ENCODE measurements at places on chromosomes 6 and 20. TPM values are rescaled to one million over a fixed set of nuclear protein-coding genes. Genes with fewer than 3 reads are reported as not detected.

The PRSS35 gene
- total RNA-seq, result 0.66 TPM

The ME1 gene
- 3.3 TPM for total RNA-seq

The APOM gene
- total RNA-seq, result 4.6 TPM

The MOG gene
- not detected for total RNA-seq

The HAO1 gene
- not detected for total RNA-seq

DNA sequence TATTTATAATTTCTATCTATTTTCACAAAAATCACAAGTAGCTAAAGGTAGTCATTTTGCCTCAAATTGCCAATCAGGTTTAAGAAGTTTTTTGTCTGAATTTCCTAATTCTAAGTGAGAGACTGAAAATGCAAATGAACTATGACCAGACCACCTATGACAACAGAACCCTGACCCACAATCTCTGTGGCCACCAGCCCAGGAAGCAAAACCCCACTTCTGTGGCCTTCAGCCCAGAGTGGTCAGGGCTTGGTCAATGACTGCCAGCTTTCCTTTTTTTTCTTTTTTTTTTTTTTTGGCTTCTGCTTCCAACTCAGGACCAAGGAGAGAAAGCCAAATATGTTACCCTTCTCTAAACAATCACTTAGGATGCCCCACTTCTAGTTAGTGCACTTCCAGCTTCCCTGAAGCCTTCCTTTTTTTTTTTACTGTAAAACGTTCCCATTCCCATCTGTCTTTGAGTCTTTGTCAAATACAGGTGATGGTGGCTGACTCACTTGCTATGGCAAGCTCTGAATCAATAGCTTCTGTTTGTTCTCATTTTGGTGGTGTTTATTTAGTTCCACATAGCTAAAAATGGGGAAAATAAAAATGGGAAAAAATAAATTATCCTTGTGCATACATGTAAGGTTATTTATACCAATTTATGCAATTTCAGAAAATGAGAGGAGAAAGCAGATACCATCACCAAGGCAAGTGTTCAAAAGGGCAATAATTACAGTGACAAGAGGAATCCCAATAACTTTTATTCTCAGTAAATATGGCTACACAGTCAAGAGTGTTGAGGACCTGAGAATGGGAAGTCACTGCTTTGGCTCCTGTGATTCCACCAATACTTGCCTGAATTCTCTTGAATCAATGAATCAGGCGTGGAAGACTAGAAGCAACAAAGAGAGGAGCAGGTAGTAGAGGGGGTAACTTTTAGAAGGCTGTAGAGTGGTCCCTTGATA lies 170.3 kb upstream of the PDE7B start:
- DNase-seq, result no peak

- no peak for DNase-seq
Measured at GRCh38 chr6:16252686-16253299, 14.4 kb downstream of the GMPR start.

DNA sequence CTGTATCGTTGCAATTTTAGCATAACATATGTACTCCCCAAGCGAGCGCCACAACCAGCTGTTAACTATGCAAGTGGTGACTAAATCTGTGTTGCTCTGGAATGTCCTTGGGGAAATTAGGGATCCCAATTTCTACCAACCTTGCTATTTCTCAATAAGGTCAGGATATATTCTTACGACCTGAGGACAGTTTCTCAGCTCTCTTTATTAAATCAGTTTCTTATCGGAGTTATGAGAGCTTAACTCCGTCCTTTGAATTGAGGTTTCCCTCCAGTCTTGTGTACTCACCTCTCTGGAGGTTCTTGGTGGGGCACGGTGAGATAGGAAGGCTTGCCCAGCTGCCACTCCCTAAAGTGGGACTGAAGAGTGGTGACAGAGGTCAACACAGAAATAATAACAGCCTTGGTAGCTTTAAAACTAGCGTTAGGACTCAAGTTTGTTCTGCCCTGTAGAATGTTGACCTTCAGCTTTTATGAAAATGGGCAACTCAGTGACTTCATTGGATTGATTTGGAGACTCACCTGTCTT lies 694 bp downstream of the MRPS18B start:
- no peak for DNase-seq

- DNase-seq, result no peak
Measured at GRCh38 chr6:11484441-11484840, 53.1 kb upstream of the TMEM170B start.

DNA sequence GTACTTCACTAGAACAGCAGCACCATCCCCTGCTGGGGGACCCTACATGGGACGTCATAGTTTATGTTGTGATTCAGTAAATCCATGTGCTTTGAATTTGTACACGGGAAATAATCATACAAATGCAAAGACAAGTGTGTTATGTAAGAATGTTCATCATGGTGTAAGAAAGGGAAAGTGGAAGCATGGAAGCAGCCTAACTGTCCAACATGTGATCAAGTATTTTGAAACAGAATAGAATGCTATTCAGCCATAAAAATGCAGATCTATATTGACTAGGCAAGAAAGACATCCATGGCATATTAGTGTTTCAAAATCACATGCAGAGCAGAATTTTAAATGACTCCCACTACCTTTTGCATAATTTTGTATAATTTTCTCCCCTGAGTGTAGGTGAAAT lies 117.6 kb downstream of the F13A1 start:
- DNase-seq, result no peak

GRCh38 chr20:53901064-53901463 lies 169.3 kb downstream of the BCAS1 start:
- no peak for DNase-seq

DNA sequence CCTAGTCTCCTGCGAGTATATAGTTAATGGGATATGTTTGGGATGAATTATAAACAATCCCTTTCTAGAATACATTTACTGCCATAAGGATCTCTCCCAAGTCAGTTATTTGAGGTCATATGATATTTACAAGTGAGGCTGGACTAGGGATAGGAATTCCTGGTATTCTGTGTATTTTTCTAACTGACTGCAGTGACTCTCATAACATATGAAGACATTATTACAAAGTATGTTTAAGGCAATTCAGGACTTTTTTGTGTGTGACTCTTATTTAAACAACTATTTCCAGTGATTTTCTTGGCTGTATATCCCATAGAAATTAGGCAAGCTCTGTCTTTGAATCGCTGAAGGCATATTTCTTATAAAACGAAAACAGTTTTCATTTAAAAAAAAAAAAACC lies 18.4 kb upstream of the TNFAIP3 start:
- DNase-seq, result no peak

GRCh38 chr6:28726569-28727309 lies 197.0 kb downstream of the TRIM27 start:
- no peak for DNase-seq

- DNase-seq, result no peak
Measured at GRCh38 chr20:1402149-1402548, 9.3 kb upstream of the FKBP1A start.

DNA sequence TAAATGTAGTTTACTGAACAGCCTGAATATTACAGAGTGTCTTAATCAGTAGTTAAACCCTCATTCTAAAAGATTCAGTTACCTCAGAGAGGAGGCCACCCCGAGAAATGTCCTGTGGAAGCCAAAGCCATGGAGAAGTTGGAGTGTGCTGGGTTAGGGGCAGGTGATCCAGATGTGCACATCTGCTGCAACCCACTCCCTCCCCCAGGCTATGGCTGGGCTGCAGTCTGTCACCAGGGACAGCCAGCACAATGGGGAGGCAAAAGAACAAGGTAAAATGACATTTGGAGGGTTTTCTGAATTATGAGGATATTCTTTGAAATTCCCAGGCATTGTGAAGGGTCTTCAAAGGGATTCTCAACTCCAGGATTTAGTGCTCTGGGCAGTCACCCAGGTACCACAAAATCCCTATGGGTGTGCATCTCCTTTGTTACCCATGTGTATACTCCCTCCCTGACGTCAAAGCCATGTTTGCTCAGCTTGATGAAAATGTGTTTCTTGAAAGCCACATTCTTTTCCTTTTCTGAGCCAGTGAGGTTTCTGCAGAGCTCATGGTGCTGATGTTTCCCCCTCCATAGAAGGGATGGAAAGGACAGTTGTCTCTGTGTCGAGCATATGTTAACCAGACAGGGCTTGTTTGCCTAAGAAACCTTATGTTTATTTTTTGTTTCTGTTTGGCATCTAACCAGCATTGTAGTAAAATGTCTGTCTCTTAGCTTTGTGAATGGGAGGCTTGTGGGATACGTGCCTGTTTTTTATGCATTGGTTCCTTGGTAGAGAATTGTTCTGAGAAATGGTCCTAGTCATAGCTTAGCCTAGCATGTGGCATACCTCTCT lies 212.3 kb upstream of the TBX18 start:
- no peak for DNase-seq

Data from kidney (tissue), 22 donors.